ENCODE measurements at places on chromosomes 2 and 18. TPM values are rescaled to one million over a fixed set of nuclear protein-coding genes. Genes with fewer than 3 reads are reported as not detected.

The PRKRA gene
- polyA plus RNA-seq: 73.0 TPM

DNA sequence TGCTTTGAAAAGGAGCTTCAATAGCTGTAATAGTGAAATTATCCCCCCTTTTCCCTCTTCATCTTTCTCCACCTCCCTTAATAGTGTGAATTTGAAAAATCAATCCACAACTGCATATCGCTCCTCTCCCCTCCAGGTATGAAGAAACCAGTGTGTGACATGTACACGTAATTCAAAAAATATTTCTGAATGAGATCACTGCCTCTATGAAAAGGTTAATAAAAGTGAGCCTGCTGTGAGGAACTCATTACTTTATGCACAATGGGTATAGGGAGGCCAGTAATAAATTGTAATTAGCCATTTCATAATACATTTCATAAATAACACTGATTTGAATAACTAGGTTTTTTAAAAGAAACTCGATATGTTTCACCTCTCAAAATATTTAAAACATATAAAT, 209.0 kb upstream of the KYNU start:
- no peak for DNase-seq

GRCh38 chr2:8541223-8541622, 140.6 kb upstream of the ID2 start:
- no peak for DNase-seq

GRCh38 chr2:43482961-43483360, 112.9 kb downstream of the THADA start:
- DNase-seq: no peak

GRCh38 chr18:59306640-59307039, 11.8 kb downstream of the CPLX4 start:
- no peak for DNase-seq

GRCh38 chr2:239302083-239302807, 98.6 kb downstream of the HDAC4 start:
- peak; percentile 86 for DNase-seq

GRCh38 chr2:231920366-231920765, 5.8 kb downstream of the NPPC start:
- DNase-seq: no peak

Measured in psoas muscle (tissue), 8 donors.